ENCODE measurements at places on chromosomes 13 and 19. TPM values are rescaled to one million over a fixed set of nuclear protein-coding genes. Genes with fewer than 3 reads are reported as not detected.

CCDC9 gene
- 21.2 TPM for total RNA-seq

FPR3 gene
- total RNA-seq, result 7.2 TPM

GRCh38 chr19:29831041-29831548, 19.3 kb downstream of the CCNE1 start:
- DNase-seq, result no peak

DNA sequence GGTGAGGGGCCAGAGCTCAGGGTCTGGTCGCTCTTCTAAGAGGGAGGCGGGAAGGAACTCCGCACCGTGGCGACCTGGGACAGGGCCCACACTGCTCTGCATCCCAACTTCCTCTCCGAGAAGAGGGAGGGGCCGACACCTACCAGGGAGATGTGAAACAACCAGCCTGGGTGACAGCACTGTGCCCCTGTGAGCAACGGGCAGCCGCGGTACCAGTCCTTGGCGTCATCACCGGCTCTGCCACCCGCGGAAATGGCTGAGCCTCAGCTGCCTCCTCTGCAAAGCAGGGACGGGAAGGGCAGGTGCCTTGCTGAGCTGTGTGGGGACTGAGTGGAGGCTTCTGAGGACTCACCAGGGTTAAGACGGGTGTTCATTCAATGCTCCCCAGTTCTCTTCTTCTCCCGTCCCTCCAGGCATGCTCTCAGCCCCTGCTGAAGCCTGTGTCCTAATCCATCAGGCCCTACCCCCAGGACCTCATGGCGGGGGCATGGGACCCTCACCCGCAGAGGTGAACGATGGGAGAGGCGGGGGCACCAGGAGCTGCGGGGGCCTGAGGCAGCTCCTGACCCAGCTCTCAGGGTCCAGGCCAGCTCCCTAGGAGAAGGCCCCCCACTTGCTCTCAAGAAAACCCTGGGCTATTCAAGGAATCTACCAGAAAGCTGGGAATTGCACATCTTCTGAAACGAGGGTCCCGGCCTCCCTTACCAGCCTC, 9.3 kb downstream of the ZNF787 start:
- DNase-seq, result peak; percentile 88

DNA sequence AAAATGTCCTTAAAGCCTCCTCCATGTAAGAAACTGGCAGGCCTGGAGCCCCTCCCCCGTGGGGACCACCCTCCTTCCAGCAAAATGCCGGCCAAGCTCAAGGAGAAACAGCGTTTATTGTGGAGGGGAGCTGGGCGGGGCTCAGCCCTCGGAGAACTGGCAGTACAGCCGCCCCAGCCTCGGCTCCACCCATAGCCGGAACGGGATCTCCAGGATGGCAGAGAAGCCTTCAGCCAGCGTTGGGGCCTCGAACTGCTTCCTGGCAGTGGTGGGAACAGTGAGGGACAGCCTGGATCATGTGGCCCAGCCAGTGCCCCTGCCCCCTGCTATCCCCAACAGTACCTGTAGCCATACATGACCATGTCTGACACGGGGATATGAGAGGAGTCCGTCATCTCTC, 6.3 kb downstream of the PNKP start:
- peak; percentile 79 for DNase-seq

All from Right ventricle myocardium inferior (tissue), 1 donor.